ENCODE measurements at places on chromosomes 7 and 10. TPM values are rescaled to one million over a fixed set of nuclear protein-coding genes. Genes with fewer than 3 reads are reported as not detected.

GRCh38 chr10:86038371-86038770, 328.2 kb downstream of the GRID1 start:
- H3K27me3 ChIP-seq, result no peaks in the 10 kb centered on the region
- DNase-seq, result no peak
- H3K4me1 ChIP-seq, result no peaks in the 10 kb centered on the region
- H3K4me3 ChIP-seq, result no peak overlapping the region
- H3K27ac ChIP-seq, result no peak overlapping the region
- H3K36me3 ChIP-seq, result no peaks in the 10 kb centered on the region

DNA sequence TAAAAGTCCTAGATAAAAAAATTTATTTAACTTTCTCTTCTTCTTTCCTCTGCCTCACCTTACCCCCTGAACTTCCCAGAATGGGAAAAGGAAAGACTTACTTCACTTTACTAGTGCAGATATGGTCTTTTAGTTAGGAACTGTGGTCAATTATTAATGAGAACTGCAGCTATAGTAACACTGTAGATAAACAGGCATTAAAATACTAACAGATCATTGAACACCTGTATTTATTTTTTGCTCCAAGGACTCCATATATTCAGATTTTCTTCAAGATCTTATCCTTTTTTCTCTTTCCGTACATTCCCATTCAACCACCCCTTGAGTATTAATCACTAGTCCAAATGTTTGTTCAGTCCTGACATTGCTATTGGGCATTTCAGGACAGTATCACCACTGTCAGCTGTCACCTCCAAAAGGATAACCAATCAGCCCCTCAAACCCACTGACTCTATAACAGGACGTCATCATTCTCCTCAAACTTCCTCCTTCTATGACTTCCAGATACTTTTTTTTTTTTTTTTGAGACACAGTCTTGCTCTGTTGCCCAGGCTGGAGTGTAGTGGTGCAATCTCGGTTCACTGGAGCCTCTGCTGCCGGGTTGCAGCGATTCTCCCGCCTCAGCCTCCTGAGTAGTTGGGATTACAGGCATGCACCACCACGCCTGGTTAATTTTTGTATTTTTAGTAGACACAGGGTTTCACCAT, 4.2 kb downstream of the CPVL start:
- peaks cover 13% of the 10 kb centered on the region for H3K4me1 ChIP-seq
- no peak overlapping the region for H3K4me3 ChIP-seq
- peaks cover 20% of the 10 kb centered on the region for H3K27me3 ChIP-seq
- H3K27ac ChIP-seq, result no peak overlapping the region

DNA sequence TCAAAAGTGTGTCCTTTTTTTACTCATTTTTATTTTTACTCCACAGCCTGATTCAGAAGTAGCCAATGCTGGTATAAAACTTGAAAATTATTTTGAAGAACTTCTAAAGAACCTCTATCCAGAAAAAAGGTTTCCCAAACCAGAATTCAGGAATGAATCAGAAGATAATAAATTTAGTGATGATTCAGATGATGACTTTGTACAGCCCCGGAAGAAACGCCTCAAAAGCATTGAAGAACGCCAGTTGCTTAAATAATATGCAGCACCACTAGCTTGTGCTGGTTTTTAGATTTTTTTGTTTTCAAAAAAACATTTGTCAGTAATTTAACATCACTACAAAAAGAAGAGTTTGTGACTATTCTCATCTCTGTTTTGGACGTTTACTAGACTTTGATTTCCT, 116.5 kb downstream of the SVOPL start:
- H3K36me3 ChIP-seq, result peaks cover 61% of the 10 kb centered on the region
- no peak for DNase-seq
- no peak overlapping the region for H3K4me3 ChIP-seq

Gene COL1A2
- 61.6 TPM for total RNA-seq

DNA sequence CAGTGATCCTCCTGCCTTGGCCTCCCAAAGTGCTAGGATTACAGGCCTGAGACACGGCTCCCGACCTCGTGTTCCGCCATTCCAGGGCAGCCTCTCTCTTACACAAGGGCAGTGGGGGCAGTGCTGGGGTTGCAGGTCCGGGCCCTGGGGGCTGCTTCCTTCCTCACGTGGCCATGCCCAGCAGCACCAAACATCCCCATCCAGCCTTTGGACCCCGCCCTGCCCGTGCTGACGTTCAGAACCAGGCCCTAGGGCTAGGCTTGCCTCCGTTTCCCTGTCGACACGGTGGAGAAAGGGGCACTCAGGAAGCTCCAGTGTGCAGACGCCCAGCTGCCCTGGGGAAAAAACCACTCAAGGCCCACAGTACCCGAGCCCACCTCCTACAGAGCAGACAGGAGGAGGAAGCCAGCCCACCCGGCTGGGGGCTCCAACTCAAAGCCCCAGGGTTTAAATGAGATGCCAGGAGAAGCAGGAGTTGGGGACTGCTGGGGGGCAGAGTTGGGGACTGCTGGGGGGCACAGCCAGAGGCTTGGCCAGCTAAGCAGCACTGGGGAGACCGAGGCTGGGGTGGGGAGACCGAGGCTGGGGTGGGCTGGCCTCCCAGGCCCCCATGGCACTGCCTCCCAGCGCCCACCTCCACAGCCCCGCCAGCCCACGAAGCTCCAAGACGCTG, 35.9 kb downstream of the ADAP1 start:
- no peaks in the 10 kb centered on the region for H3K36me3 ChIP-seq
- no peak overlapping the region for H3K27ac ChIP-seq
- no peaks in the 10 kb centered on the region for H3K4me1 ChIP-seq
- no peak overlapping the region for H3K4me3 ChIP-seq
- H3K27me3 ChIP-seq, result no peaks in the 10 kb centered on the region

DNA sequence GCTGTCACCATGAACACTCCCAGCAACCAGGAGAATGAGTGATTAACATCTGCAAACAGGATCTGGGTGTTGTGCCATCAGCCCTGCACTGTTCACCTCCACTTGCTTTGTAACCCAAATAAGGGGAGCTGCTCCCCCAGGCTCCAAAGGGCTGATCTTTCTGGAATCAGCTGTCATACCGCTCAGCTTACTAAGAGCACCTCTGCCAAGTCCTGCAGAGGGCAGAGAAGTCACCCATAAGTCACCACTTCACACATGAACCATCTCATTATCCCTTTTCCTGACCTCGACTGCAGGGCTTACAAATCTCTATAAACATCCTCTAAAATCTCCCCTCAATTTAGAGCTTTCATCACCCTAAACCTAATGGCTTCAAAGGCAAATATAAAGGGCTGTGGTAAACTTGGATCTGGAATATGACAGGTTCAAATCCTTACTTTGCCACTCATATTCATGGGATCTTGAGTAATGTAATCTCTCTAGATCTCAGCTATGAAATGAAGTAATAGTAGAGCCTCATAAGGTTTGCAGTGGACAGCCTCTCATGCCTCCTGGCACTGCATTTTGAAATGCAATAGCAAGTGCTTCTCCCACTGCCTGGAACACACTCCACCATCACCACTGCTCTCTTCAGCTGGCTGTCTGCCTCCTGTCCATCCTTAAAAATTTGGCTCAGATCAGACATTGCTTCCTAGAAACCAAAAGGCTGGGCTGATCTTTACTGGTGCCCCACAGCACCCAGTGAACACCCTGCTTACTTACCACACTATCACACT, 38.8 kb downstream of the ERLIN1 start:
- no peak overlapping the region for H3K4me3 ChIP-seq
- H3K36me3 ChIP-seq, result peaks cover 7% of the 10 kb centered on the region
- no peaks in the 10 kb centered on the region for H3K27me3 ChIP-seq
- H3K27ac ChIP-seq, result no peak overlapping the region
- no peaks in the 10 kb centered on the region for H3K4me1 ChIP-seq

DNA sequence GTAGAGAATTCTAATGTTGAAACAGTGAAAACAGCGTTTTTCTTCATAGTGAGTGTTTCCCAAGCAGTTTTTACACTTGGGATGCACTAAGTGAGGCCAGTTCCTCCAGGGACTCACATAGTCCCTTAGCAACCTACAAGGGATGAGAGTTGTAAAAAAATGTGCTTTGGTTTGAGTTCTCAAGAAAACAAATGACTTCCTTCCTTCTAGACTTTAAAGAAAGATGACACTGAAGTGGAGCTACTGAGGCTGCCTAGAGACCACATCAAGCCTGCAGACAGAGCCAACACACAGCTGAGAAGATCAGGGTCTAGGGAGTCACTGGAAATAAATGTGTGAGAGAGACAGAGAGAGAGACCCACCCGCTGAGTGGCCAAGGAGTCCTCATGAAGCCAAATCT, 264.4 kb downstream of the TNS3 start:
- peaks cover 9% of the 10 kb centered on the region for H3K4me1 ChIP-seq
- H3K27me3 ChIP-seq, result no peaks in the 10 kb centered on the region
- H3K4me3 ChIP-seq, result no peak overlapping the region
- H3K27ac ChIP-seq, result no peak overlapping the region

- peak; percentile 61 for DNase-seq
- no peaks in the 10 kb centered on the region for H3K36me3 ChIP-seq
- no peak overlapping the region for H3K4me3 ChIP-seq
- H3K27ac ChIP-seq, result 0 out of 2 replicates have a peak overlapping the region, but pooled peaks have one; percentile 20
- H3K4me1 ChIP-seq, result peaks cover 11% of the 10 kb centered on the region
Measured at GRCh38 chr7:27933671-27934565, 194.0 kb downstream of the TAX1BP1 start.

Gene SKIDA1
- 2.3 TPM for total RNA-seq
